Stimulated activated CD4-positive, alpha-beta T cell treated with anti-CD3 and anti-CD28 coated beads, TNF-alpha, amount 100 ng/mL, for 4 hours (primary cell): ENCODE measurements at places on chromosomes 11 and 22.

- no peak for DNase-seq
These were observed 209.8 kb upstream of the NARS2 start for GRCh38 chr11:78784321-78785061.

DNA sequence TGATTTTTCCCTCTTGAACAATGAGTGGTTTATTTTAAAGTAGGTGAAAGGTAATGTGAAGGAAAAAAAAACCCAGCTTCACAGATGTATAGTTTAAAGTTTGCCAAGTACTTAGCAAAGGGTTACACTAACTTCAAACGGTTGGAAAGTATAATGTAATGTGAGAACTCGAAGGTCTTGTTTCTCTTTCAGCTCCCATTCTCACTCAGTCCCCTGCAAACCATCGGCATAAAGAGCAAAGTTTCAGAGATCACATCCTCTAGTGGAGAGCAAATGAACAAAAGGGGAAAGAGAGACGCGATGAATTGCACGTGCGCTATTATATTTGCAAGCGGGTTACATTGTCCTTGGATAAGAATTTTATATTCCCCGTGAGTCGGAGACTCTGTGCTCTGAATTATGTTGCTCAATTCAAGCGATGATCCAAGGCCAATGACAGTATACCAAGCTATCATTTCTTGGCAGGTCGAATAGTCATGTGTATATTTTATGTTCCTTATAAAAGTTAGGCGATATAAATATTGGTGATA is 37.6 kb upstream of the BIRC3 start:
- DNase-seq, result no peak

DNA sequence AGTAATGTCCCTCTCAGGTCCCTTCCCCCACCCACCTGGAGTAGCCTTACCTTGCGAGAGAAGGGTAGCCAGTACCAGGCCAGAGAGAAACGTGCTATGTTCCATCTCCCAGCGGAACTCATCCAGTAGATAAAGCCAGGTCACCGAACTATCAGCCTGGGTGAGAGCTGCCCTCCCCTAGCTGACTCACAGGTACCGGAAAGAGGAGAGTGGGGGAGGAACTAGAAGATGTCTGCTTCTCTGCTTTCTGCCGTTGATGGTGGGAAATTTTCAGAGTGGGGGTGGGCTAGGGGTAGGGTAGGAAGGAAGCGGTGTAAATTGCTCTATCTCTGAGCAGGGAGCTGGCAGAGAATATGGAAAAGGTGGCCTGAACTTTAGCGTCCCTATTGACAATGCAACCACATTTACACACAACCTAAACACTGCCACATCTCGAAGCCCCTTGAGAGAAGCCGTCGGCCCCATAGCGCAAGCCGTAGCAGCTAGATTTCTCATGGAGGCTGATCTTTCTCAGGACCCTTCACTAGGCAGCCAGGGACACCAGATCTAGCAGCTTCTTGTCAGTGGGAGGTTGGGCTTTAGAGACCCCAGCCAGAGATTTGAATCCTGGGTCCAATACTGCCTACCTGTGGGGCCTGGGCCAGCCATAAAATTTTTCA is at the start of gene CD3D:
CD3D (minus strand) TSS at position 203 of the 659 bp plus-strand sequence; CDS start at position 105, 98 bp downstream.
- peak; percentile 50 for DNase-seq

GRCh38 chr11:77040401-77040777 is 6.2 kb downstream of the B3GNT6 start:
- DNase-seq, result no peak

GRCh38 chr11:83599066-83599465 is 312.9 kb upstream of the CCDC90B start:
- no peak for DNase-seq

DNA sequence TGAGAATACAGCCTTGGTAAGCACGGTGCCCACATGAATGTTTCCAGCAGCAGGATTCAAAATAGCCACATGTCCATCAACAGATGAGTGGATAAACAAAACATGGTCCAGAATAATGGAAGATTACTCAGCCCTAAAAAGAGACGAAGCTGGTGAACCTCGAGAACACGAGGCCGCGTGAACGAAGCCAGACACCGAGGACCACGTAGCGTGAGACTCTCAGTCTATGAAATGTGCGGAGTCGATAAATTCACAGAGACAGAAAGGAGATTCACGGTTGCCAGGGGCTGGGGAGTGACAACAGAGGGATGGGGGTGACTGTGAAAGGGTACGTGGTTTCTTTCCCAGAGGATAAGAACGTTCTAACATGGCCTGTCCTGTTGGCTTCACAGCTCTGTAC is 2.9 kb upstream of the ASCL2 start:
- DNase-seq, result no peak

GRCh38 chr11:111694851-111695250 is 71.3 kb downstream of the PPP2R1B start:
- no peak for DNase-seq

- no peak for DNase-seq
These were observed 11.2 kb downstream of the KCNQ1OT1 start for GRCh38 chr11:2688381-2689231.

DNA sequence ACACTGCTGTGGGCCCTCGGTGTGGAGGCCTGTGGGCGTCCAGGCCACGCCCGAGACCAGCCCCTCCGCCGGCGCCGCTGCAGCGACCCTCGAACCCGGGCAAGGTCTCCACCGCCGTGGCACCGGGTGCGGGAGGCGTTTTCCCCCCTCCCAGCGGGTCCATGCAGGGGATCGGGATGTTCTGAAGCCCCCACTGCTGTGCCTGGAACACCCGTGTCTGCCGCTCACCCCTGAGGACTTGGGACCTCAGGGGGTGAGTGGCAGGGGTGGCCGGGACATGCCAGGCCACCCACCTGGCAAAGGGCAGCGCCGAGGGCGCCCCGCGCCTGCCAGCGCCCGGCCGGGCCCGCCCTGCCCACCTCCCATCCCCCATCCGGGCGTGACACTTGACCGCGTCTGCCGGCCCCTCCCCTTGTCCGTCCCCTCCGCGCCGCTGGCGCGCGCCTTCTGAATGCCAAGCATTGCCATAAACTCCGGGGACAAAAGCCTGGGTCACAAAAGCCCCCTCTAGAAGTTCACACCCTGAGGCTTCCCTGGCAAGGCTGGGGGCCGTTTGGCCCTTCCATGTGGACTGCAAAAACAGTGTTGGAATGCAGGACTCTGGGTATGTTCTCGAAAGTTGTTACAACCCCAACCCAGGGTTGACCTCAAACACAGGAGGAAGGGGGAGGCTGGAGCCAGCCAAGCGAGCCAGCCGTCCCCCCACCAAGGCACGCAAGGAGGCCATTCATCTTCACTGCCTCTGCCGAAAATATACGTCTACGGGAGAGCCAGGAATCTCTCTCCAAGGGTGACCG is 819 bp upstream of the KCNQ1OT1 start:
- DNase-seq, result no peak

- no peak for DNase-seq
These were observed 5.8 kb downstream of the KLHL35 start for GRCh38 chr11:75427181-75427580.

DNA sequence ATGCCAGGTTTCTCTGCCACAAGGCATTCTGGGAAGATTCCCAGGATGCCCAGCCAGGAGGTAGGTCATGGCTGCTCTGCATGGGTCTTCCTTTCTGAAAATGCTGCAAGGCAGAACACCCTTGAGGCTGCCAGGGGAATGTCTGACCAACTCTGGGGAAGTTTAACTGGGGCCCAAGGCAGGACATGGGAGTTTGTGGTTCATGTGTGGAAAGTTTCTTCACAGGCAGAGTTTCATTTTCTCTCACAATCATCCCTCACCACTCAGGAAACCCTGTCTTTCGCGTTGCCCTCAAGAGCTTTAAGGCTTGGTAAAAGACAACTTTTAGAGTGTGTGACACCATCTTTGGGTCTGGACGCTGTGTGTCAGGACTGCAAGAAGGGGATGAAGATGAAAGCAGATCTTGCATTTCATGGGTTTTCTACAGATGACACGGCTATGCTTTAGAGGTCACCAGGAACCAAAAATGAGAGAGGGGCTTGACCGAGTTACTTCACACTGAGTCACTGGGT is 133.5 kb downstream of the CD44 start:
- peak; percentile 16 for DNase-seq
